ENCODE measurements at places on chromosomes 6 and 20.

DNA sequence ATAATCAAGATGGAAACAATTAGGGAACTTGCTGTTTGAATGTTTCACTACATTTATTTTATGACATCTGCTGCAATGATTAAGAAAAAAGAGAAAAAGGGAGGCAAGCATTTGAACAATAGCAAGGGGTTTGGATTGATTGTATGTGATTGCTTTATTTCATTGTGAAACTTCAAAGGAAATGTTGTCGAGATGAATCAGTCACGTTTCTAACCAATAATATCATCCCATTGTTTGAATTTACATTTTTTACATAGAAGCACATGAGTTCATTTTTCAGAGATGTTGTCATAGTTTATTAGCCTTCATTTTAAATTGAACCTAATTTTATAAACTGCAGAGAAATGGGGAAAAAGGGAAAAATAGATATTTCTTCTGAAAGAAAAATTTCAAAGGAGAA, 572.0 kb downstream of the KIF16B start:
- DNase-seq: no peak

- no peak for DNase-seq
These were observed 96.2 kb downstream of the PLCB1 start for GRCh38 chr20:8228315-8228714.

- no peak for DNase-seq
These were observed 43.4 kb upstream of the RIPOR2 start for GRCh38 chr6:24979176-24979575.

GRCh38 chr20:31474097-31474436, 860 bp downstream of the DEFB124 start:
- DNase-seq: no peak

GRCh38 chr6:170280689-170281045, 10.2 kb downstream of the DLL1 start:
- no peak for DNase-seq

DNA sequence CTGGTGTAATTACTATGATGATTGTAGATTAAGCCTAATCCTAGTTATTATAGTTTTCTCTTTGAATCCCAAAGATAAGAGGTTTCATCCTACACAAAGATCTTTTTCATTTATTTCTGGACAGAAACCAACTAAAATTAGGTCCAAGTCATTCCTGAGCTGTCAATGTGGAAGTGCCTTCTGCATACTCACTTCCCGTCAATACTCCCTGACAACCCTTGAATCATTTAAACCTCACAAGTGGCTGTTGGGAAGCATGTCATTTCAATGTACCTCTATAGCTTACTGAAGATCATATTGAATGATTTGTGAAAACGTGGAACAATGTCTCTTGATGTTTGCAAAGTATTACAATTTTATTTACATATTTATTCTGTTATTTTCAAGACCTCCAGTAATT, 274.1 kb downstream of the HACE1 start:
- no peak for DNase-seq

- peak; percentile 69 for DNase-seq
These were observed 34.4 kb upstream of the FNDC1 start for GRCh38 chr6:159134701-159135364.

DNA sequence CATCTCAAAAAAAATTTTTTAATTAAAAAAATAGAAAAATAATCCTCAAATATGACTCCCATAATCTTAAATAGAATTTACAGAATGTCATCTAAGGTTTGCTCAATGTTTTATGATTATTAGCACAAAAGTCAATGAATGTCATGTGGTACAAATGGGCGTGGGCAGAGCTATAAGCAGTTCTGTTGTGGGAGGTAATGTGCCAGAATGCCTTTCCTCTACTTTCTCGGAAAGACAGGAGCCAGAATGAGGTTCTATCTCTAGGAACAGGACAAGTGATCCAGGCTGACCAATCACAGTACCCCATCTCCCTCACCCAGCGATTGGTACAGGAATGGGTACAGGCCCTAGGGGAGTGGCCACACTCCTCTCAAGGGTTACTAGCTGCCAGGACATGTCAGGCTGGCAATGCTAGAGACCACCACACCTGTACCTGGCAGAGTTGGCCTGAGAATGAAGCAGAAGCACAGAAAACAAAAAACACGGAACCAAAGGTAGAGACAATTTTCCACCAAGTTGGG, 15.1 kb downstream of the RALGAPA2 start:
- no peak for DNase-seq
